ENCODE measurements at places on chromosomes 11 and 22. TPM values are rescaled to one million over a fixed set of nuclear protein-coding genes. Genes with fewer than 3 reads are reported as not detected.

DNA sequence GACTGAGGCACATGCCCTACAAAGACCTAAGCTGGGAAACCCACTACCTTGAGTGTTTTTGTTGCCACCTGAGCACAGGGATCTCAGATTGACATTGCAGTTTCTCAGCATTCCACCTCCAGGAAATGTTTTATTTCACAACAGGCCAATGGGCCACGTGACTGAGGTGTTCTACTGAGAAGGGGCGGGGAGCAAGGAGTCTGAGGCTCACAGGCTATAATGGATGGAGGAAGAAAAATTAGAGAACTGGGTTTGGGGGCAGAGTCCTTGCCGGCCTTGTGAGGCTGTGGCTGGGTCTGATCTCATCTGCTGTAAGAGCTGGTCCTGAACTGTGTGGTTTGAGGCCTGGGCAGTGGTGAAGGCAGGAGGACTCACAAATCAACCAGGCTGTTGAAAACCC lies 40.7 kb downstream of the ZNF202 start:
- no peak for DNase-seq

DNA sequence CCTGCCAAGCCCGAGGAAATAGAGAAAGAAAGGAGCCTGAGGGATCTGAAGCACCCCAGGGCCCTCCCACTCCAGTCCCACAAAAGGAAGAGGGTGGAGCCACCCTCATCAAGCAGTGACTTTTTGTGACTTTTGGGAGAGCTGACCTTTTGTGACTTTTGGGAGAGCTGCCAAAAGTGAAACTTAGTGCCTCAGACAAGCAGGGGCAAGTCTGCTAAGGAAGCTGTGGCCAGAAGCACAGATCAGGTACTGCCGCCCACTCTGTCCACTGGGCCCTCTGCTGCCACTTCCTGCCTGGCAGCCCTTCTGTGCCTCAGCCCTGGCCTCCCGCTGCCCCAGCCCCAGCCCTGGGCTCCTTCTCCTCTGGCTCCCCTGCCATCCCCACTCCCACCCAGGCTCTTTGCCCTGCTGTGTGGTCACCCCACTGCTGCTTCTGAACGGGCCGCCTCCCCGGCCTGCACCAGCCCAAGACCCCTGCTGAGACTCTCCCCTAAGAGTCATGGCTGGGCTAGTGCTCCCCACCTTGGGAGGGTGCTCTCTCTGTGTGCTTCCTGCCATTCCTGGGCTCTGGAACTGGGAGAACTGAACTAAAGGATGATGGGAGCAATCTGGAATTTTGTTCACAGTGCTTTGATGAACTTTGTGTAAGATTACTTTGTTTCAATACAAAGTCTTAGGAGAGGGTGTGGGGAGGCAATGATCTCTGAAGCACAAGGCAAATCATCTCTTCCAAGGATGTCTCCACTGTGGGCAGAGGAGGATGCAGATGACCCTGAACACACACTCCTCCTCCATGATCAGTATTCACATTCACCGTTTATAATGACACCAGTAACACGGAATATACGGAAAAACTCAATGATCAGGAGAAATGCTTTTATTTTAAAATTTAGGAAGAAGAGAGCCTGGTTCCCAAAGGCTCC lies at the start of gene APOBEC3H:
Gene APOBEC3H, plus strand, starts transcription at position 147 of the 923 bp plus-strand sequence. CDS start 3,035 bp downstream, outside the sequence.
- DNase-seq: peak; percentile 47

GRCh38 chr11:87366346-87366745 lies 328.6 kb downstream of the TMEM135 start:
- DNase-seq: no peak

GRCh38 chr11:45677770-45678512 lies 12.5 kb upstream of the CHST1 start:
- no peak for DNase-seq

- DNase-seq: no peak
These were observed 806 bp downstream of the COA4 start for GRCh38 chr11:73875840-73876239.

Gene GP1BB
- not detected for total RNA-seq

Data from heart right ventricle (tissue), 16 donors.